Neuronal stem cell (in vitro differentiated cells): ENCODE measurements at places on chromosomes 7 and 10.

DNA sequence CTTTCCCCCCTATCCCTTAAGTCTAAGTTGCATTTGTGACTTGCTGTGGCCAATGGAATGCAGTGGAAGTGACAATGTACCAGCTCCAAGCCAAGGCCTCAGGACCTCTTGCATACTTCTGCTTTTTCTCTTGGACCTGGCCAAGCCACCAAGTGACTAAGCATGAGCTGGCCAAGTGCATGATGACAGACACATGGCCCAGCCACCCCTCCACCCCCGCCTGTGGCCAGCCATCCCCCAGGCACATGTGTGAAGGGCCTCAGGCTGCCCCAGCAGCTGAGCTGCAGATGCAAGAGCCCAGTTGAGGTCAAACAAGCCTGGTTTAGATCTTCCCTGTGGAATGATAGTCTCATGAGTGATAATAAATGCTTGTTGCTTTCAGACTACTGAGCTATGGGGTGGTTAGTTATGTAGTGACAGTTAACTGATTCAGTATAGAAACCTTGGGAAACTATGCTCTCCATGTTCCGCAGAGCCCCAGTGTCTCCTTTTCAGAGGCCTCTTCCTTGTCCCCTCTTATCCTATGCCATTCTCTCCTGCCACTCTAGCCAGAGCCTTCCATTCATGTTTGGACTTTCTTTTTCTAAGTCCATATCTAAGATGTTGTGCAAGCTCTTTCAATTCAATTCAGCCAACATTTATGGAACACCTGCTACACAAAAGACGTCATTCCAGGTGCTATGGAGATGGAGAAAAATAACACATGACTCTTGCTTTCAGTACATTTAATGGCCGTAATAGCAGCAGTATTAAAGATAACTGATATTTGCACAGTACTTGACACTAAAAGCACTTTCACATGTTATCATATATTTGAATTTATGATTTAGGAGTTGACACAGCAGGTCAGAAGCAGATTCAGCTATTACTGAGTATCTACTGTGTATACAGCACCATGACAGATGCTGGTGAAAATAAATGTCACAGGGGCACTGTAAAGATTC lies 55.5 kb upstream of the LOXL4 start:
- DNase-seq, result no peak

GRCh38 chr10:110850099-110850498 lies 21.6 kb upstream of the PDCD4 start:
- DNase-seq, result no peak

DNA sequence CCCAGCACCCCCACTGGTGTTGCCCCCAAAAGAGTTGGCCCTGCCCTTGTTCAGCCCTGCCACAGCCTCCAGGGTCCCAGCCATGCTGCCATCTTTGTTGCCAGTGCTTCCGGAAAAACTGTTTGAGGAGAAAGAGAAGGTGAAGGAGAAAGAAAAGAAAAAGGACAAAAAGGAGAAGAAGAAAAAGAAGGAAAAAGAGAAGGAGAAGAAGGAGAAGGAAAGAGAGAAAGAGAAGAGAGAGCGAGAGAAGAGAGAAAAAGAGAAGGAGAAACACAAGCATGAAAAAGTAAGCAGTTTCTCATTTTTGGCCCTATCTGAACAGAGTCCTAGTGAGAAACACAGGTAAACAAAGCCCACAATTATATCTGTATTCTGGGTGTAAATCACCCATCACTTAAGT lies 89.0 kb upstream of the GATA3 start:
- no peak for DNase-seq

GRCh38 chr7:476736-477360 lies 42.8 kb downstream of the PDGFA start:
- no peak for DNase-seq

GRCh38 chr10:29408847-29409240 lies 120.0 kb downstream of the LYZL1 start:
- no peak for DNase-seq

GRCh38 chr10:69220041-69220451 lies at the start of gene HKDC1:
Gene HKDC1 (plus strand): TSS chr10:69220332. CDS start chr10:69220436, 104 bp downstream.
- DNase-seq, result no peak

- no peak for DNase-seq
Measured at GRCh38 chr10:44961931-44962750, 2.5 kb downstream of the RASSF4 start.

DNA sequence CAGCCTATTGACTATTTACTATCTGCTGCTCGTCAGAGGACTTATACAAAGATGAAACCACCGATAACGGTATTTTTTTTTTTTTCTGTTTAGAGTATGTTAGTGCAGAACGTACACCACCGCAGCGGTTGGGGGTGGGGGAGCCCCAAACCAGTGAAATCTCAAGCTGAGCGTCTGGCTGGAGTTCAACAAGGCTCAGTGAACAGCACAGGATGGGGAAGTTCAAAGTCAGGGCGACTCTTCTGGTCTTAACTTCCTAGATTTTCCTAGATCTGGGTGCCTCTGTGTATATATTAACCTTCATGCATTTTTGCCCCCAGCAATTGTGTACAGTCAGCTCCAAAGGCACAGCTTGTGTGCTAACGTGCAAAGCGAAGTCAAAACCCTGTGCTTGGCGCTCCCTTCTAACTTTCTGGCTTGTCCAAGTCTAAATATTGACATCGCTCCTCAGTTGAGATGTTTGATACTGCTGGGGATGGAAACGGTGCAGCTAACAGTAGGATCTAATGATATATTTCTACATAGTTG lies 1.1 kb downstream of the RHOBTB1 start:
- no peak for DNase-seq

DNA sequence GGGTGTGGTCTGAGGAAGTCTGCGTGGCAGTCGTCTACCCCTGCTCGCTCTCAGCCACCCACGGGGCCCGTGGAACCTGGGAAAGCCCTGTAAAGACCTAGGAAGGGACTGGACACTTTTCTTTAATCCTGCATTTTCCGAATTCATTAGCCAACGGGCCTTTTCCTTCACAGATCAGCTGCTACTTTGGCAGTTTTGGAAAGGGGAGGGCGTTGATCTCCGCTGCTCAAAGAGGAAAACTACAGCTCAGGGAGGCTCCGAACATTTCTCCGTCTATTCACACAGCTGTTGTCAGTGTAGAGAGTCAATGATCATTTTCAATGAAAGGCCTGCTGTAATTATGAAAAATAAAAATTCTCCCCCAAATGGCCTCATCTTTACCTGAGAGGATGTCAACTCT lies 450.1 kb upstream of the MKI67 start:
- DNase-seq, result no peak
